ENCODE measurements at places on chromosomes 11 and 22.

DNA sequence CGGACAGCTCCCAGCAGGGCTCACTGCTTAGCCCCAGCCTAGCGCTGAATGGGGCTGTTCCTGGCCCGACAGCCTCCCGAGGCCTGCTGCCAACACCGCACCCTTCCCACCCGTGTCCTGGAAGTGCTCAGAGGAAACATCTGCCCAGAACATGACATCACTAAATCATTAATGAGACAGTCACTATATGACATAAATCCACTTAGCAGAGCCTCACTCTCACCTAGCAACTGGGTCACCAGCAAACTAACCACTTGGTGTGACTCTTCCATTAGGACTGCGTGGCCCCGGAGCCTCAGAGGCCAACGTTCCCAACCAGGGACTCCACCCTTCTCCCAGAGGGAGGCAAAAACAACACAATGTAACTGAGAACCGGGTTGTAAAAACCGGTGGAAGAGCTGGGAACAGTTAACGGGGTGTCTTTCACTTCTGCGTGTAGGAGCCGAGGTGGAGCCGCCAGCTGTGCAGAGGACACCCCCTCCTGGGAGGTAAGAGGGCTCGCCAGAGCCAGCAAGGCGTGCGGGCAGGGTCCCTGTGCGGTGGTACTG lies 21.4 kb upstream of the PACSIN2 start:
- no peak for DNase-seq

DNA sequence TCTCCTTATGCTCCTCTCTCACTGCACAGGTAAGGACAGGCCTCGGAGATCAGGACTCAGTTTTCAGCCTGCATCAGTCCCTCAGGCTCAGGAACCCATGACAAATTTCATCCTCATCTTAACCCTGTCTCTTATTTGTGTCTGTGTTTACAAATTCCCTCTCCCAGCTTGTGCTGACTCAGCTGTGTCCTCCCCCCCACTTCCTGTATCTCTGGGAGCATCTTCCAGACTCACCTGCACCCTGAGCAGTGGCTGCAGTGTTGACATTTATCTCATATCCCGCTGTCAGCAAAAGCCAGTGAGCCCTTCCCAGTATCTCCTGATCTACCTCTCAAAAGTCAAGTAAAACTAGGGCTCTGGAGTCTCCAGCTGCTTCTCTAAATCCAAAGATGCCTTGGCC lies 65.6 kb upstream of the VPREB1 start:
- no peak for DNase-seq

GRCh38 chr11:108754901-108755625 lies 90.2 kb downstream of the DDX10 start:
- no peak for DNase-seq

GRCh38 chr11:111367411-111368284 lies 11.4 kb downstream of the POU2AF1 start:
- DNase-seq = no peak

DNA sequence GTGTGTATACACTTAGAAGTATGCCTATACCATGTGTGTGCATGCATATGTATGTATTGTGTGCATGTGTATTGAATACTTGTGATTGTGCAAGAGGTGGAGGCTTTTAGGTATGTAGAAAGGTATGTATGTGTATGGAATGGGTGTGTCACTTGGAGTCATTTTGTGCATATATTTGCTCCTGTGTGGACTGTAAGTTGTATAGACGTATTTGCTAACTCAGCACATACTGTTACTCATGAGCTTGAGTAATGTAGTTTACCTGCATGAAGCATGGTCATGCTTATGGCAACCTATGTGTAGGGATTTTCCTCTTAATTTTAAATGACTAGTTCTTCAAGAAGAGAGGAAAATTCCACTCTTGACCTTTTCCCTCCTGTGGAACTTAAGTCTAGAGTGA lies 507.6 kb upstream of the LARGE1 start:
- no peak for DNase-seq

- DNase-seq = no peak
Measured at GRCh38 chr11:8083871-8084281, 2.9 kb downstream of the TUB start.

DNA sequence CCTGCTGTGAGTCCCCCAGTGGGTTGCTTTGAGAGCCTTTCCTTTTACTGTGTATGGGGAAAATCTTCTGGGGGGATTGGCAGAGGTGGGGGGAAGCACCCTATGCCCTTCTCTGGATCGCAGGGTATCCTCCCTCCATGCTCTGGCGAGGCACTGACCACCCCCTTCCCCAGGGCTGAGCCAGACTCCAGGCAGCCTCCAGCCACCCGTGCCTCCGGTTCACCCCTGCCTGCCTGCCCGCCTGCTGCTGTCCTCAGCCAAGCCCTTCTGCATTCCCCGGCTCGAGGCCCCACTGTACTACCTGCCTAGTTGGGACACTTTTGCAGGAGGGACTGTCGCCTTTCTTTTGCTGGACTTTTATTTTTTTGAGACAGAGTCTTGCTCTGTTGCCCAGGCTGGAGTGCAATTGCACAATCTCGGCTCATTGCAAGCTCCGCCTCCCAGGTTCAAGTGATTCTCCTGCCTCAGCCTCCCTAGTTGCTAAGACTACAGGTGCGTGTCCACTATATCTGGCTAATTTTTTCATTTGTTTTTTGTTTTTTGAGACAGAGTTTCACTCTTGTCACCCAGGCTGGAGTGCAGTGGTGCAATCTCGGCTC lies 23.8 kb upstream of the TP53I11 start:
- DNase-seq = no peak

DNA sequence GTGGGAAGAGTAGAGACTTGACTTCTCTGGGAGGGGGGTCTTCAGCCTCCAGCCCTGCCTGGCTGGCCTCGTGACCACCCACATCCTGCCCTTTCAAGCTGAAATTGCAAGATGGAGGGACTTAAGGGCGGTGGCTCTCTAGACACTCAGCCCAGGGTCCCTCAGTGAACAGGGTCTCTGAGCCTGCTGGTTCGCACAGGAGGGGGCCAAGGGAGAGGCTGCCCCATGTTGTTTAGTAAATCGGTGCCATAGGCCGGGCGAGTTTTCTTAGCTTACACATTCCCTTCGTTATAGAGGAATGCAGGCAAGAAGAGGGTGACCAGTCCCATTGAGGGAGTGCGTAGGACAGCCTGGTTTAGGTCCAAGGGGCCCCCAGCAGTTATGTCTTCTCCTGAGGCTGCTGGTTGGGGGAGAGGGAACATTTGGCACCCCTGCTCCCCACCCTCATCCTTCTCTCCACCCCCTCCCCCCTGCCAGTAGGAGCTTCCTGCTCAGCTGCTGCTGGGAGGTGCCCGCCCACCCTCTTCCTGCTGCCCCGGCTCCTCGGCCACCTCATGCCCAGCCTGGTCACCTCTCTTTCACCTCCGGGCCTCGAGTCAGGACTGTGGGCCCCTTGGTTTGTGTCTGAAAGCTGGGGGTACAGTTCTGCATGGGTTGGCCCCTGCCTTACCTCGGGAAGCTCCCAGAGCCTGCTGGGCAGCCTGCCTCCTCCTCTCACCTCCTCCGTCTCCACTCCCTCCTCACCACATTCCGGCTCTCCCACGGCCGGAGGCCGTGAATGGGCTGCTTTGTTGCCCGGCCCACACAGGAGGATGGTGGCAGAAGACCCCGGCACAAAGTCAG lies 3.9 kb downstream of the FRMD8 start:
- DNase-seq = no peak

- no peak for DNase-seq
Measured at GRCh38 chr22:50547263-50547985, 1.7 kb downstream of the KLHDC7B start.

GRCh38 chr11:114310095-114310494 lies 13.9 kb downstream of the NNMT start:
- no peak for DNase-seq

GRCh38 chr22:19431649-19432132 lies at the start of gene HIRA:
Gene HIRA (minus strand): TSS chr22:19431733. CDS start chr22:19431476, 257 bp downstream.
- peak; percentile 81 for DNase-seq

DNA sequence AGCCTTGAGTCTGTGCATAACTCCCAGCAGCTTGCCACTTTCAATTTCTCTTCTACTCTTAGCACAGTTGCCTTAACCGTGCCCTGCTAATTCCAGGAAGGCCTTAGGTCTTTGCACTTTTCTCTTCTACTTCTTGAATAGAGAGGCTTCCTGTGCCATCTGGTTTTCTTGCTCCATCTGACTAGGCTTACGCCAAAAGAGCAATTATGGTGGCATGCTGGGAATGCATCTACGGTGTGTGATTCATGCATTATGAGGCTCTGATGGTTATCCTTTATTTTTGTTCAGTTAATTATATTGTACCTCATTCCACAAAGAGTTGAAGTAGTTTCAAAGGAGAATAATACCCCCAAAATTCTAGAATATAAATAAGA lies 29.4 kb downstream of the SIK2 start:
- DNase-seq = no peak

DNA sequence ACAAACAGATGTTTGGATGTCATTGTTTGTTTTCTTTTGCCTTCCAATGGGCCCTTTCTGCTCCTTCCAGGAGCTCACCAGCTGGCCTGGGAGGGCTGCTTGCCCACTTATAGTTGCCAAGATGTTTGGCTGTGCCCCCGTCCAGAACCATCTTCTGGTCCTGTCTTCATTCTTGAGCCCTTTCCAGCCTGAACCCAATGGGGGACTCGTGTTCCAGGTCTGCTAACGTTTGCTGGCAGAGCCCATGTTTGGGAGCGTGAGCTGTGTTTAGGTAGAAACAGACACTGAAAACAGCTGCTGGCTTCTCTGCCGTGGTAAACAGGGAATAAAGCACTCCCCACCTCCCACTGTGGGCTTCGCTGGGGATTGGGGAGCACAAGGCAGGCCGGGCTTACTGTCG lies 83.2 kb upstream of the SYT13 start:
- DNase-seq = no peak
